ENCODE measurements at places on chromosomes 16 and 17. TPM values are rescaled to one million over a fixed set of nuclear protein-coding genes. Genes with fewer than 3 reads are reported as not detected.
A peak's percentile ranks its signal among the peaks of the same experiment; 100 is the strongest.

DNA sequence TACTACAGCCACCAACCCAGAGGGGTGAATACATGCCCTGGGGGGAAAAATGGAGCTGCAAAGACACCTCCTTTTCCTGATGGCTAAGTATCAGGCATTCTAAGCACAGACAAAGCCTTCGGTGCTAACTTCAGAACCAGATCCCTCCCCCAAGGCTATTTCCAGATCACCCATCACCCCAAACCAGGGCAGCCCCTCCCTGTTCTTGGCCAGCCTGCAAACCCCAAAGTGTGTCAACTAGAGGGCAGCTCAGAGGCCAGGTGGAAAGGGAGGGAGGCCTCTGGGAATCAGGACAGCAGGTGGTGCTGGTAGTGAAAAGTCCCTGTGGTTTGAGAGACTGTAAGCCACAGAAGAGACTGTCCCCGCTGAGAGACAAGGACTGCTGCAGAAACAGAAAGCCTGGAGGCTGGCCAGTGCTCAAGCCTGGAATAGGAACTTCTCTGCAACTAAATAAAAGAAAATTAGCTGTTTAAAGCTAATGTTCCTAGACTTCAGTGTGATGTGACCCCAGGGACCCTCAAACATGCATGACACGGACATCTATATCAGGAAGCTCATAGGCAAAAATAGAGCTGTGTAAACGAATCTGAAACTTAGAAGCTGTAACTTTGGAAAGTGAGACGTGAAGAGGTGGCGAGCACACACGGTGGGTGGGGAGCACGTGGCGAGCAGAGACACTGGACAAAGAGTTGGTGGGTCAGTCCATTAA, 9.1 kb downstream of the TUBG1 start:
- H3K27me3 ChIP-seq: no peaks in the 10 kb centered on the region
- peak; percentile 97 for DNase-seq
- peaks cover 26% of the 10 kb centered on the region for H3K4me1 ChIP-seq
- H3K4me3 ChIP-seq: peak overlapping the region; percentile 30
- peaks cover 25% of the 10 kb centered on the region for H3K36me3 ChIP-seq

DNA sequence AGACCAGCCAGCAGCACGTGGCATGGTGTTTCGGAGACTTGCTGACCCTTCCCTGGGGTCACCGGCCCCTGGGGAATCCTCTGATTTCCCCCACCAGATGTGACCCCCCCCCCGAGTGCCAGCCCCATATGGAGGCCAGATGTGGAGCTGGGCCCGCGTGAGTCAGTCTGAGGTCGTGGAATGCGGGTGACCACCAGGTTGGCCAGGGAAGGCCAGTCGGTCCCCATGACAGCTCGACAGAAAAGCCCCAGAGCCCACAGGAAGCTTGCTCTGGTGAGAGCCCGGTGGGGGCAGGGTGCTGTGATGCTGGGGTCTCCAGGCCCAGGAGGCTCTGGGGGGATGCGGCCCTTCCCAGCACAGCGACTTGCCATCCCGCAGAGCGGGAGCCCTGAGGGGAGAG, 209.0 kb downstream of the NTN1 start:
- no peaks in the 10 kb centered on the region for H3K36me3 ChIP-seq
- H3K4me1 ChIP-seq: no peaks in the 10 kb centered on the region
- no peak overlapping the region for H3K4me3 ChIP-seq
- no peak overlapping the region for H3K27ac ChIP-seq
- H3K27me3 ChIP-seq: no peaks in the 10 kb centered on the region

- DNase-seq: no peak
- H3K36me3 ChIP-seq: no peaks in the 10 kb centered on the region
- H3K27ac ChIP-seq: no peak overlapping the region
- H3K4me1 ChIP-seq: no peaks in the 10 kb centered on the region
- H3K27me3 ChIP-seq: no peaks in the 10 kb centered on the region
- H3K4me3 ChIP-seq: no peak overlapping the region
These were observed 7.3 kb downstream of the MTMR4 start for GRCh38 chr17:58507123-58507634.

- no peak overlapping the region for H3K4me3 ChIP-seq
- H3K4me1 ChIP-seq: no peaks in the 10 kb centered on the region
- H3K27me3 ChIP-seq: no peaks in the 10 kb centered on the region
- DNase-seq: no peak
These were observed 186.6 kb downstream of the PMP22 start for GRCh38 chr17:15078570-15078969.

- H3K27ac ChIP-seq: no peak overlapping the region
- DNase-seq: no peak
- no peaks in the 10 kb centered on the region for H3K4me1 ChIP-seq
- no peaks in the 10 kb centered on the region for H3K27me3 ChIP-seq
These were observed 7.1 kb downstream of the ITGAD start for GRCh38 chr16:31400191-31400590.

DNA sequence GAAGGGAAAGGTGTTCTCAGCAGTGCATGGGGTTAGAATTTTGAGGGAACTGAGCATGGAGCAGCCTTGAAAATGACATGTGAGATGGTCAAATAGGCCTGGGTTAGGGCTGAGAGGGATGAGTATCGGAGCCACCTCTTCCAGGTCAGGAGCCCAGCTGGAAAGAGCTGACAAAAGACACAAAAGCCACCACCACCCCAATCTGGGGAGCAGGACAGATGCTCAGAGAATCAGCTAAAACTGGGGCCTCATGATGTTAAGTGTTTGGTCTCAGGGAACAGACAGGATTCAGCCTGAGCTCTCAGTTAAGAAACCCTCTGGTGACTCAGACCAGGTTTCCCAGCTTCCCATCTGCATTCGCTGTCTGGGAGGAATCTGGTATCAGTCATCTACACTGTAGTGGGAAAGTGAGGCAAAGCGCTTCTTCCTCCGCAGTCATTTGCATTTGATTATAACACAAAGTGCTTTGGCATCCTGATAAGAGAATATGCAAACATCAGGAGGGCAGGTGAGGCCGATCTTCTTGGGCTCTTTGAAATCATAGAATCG, 2.6 kb downstream of the WNT9B start:
- no peaks in the 10 kb centered on the region for H3K36me3 ChIP-seq
- no peak overlapping the region for H3K4me3 ChIP-seq
- H3K4me1 ChIP-seq: peaks cover 4% of the 10 kb centered on the region
- peaks cover 32% of the 10 kb centered on the region for H3K27me3 ChIP-seq
- no peak overlapping the region for H3K27ac ChIP-seq

DNA sequence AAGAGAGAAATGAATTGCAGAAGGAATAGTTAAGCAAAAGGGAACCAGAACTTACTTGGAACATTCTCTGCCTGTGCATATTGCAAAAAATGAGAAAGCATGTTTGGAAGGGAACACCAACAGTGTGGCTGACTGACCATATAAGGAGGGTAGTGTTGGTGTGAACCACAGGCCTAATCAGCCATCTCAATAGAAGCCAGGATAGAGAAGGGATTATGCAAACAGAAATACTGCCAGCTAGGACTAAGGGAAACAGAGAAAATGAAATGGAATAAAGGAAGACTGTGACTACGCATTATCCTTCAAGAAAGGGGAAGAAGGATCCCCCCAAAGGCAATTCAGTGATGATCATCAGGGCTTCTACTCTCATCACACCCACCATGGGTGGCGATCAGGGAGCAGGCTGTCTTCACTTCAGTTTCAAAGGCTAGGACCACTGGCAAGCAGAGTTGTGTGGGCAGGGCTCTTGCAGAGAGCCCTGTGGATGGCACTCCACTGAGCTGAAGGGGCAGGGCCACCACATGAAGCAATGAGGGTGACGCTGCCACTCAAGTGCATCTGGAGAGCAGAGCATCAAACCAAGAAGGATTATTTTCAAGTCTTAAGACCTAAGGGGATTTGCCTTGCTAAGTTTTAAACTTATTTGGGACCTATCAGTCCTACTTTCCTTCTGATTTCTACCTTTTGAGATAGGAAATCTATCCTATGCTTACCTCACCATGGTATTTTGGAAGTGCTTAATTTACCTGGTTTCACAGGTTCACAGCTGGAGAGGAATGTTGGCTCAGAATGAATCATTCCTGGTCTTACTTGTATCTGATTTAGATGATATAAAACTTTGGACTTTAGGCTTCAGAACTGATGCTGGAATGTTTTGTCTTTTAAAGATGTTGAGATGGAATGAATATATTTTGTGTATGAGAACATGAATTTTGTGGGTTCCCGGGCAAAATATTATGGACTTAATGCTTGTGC, 140.5 kb downstream of the SSH2 start:
- no peak overlapping the region for H3K27ac ChIP-seq
- H3K4me3 ChIP-seq: no peak overlapping the region
- H3K27me3 ChIP-seq: no peaks in the 10 kb centered on the region
- H3K4me1 ChIP-seq: peaks cover 13% of the 10 kb centered on the region
- no peak for DNase-seq

DNA sequence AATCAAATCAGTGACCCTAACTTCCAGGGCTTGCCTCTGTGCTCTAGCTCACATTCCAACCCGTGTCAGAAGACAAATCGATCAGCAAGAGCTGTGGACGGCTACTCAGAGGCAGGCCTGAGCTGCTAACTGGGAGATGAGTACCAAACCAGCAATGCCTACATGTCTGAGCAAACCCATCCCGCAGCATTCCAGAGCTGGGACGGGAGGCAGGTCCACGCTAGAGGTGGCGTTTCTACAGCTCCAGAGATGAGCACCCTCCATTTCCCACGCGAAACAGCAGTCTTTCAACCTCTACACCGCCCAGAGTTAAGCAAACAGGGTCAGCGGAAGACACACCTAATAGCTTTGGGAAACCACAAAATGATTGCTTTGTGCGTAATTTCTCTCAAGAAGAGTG, 6.5 kb downstream of the NXN start:
- H3K27ac ChIP-seq: no peak overlapping the region
- no peak for DNase-seq
- no peaks in the 10 kb centered on the region for H3K36me3 ChIP-seq
- no peak overlapping the region for H3K4me3 ChIP-seq
- peaks cover 50% of the 10 kb centered on the region for H3K4me1 ChIP-seq

DNA sequence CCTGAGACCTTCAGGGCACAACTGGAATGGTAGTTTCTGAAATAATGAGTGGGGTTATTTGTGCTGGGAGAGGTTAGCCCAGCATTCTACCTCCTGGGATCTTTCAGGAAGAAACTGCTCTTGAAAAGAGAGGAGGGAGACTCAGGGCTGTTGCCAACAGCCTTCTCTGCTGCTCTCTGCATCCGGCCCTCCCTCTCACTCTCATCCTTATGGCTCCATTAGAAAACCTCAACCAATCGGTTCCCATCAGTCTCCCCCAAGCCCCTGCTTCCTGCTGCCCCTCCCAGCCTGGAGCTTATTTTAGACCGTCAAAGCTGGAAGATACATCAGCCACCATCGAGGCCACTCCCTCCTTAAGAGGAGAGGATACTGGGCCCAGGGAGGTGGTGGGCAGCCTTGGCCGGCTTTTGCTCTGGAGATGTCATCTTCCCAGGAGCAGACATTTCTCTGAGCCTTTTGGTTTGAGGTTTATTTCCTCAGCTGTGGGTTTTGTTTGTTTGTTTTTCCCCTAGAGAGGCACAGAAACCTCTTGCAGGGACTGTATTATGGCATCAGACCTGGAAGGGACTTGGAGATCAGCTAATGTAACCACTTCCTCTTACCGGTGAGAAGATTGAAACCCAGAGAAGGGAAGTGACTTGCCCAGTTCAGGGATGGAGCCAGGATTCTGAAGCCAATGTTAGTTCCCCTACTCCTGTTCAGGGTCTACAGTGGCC, 2.7 kb downstream of the MPRIP start:
- no peak for DNase-seq
- H3K27ac ChIP-seq: peak overlapping the region; percentile 99

DNA sequence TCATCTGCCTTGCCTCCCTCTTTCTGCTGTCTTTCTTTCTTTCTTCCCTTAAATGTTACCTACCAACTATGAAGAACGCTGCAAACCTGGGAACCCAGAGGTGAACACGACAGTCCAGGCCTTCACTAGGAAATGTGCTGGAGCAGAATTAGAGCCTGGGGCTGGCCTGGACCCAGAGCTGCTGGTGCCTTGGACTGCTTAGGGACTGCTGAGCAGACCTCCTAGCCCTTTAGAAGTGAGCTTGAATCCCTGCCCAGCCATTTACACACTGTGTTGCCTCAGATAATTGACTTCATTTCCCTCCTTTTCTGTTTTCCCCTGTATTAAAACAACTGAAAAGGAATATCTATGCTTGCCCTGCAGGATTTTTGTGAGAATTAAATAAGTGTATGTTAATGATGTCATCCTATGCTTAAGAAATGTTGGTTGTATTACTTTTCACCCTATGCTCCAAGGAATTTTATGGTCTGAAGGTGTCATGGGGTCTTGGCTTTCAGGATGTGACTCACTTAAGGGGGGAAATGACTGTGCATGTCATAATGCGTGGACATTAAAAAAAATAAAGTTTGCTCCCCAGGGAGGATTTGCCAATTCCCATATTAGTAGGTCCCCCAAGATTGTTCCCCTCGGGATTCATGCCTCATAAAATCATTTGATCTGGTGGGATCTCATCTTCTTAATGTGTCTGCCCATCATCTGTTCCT, 11.5 kb downstream of the CDH13 start:
- no peaks in the 10 kb centered on the region for H3K36me3 ChIP-seq
- no peak for DNase-seq
- peak overlapping the region; percentile 9 for H3K27ac ChIP-seq
- H3K4me3 ChIP-seq: no peak overlapping the region
- no peaks in the 10 kb centered on the region for H3K27me3 ChIP-seq

DNA sequence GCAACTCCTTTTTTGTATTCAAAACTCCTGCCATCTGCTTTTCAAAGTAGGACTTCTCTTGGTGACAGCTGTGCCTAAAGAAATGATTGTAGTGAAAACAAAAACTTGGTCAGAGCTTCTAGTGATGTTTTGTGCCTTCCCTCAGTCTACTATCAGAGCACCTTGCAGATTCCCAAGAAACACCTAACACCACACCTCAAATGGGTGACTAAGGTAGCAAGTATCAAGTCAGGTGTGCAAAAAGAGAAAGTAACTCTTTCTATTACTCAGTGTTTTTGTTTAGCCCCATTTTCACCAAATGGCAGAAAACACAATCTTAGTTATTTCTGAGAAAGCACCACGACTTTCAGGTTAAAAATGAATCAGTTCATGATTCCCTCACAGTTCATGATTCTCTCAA, 2.0 kb upstream of the PMFBP1 start:
- H3K4me3 ChIP-seq: no peak overlapping the region
- H3K27ac ChIP-seq: no peak overlapping the region

The CMTM4 gene
- total RNA-seq: 15.0 TPM

The USP31 gene
- total RNA-seq: 16.2 TPM

The KRT23 gene
- 0.42 TPM for total RNA-seq

The PRR29 gene
- total RNA-seq: not detected

The PSMC3IP gene
- total RNA-seq: 0.82 TPM

The KRT32 gene
- not detected for total RNA-seq

Data from gastrocnemius medialis (tissue), 4 donors.